ENCODE measurements at places on chromosomes 7 and 10.

GRCh38 chr7:139901056-139901795, 72.2 kb downstream of the TBXAS1 start:
- no peak for DNase-seq
- no peaks in the 10 kb centered on the region for H3K36me3 ChIP-seq
- H3K27me3 ChIP-seq = no peaks in the 10 kb centered on the region
- H3K4me1 ChIP-seq = peaks cover 22% of the 10 kb centered on the region
- H3K27ac ChIP-seq = no peak overlapping the region
- H3K4me3 ChIP-seq = no peak overlapping the region

DNA sequence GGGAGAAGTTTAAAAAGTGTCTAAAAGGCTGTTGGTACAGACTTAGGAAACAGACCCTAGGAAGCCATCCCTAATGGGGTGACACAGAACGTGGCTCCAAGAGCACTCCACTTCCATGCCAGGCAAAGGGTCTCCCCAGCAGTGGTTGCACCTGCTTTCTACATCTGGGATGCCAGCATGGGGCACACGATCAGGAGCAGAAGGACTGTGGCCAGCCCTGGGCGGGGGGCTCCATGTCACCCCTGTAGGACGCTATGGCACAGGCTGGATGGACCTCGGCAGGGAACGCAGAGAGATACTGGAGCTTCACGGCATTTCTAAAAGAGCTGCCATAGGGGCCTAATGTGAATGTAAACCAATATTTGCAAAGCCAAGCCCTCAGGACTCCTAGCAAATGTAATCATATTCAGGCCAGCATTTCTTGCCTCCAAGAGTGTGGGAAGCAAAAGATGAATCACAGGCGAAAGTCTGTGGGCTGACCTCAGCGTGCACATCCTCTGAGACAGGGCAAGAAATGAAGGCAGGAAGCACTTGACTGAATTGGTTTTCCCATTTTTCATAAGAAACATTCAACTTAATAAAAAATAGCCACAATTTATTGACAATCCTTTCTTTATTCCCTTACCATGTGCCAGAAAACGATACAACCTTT, 93.9 kb downstream of the ATXN7L1 start:
- H3K36me3 ChIP-seq = peaks cover 16% of the 10 kb centered on the region
- H3K27ac ChIP-seq = peak overlapping the region; percentile 27
- H3K27me3 ChIP-seq = no peaks in the 10 kb centered on the region
- DNase-seq = peak; percentile 93
- peaks cover 5% of the 10 kb centered on the region for H3K4me1 ChIP-seq

GRCh38 chr7:118845791-118846190, 621.3 kb downstream of the ANKRD7 start:
- H3K27me3 ChIP-seq = no peaks in the 10 kb centered on the region
- H3K36me3 ChIP-seq = no peaks in the 10 kb centered on the region
- H3K27ac ChIP-seq = no peak overlapping the region
- no peak for DNase-seq

DNA sequence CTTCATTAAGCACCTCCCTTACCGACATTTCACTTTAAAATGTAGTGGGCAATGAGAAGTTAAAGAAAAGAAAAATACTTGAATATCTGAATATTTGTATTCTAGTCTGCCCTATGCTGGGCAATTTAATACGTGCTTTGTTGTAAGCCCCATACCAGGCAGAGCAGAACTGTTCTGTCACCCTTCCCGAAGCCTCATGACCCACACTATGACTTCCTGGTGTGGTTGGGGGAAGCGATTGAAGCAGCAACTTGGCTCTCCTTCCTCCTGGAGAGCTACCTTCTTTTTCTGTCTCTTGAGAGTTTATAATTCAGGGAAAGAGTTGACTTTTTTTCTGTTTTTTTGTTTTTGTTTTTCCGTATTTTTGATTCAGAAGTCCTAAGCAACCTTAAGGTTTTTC, 243.7 kb downstream of the INHBA start:
- no peak for DNase-seq
- no peaks in the 10 kb centered on the region for H3K36me3 ChIP-seq
- no peaks in the 10 kb centered on the region for H3K4me1 ChIP-seq
- no peak overlapping the region for H3K27ac ChIP-seq

GRCh38 chr7:151448261-151449252, 8.6 kb upstream of the CRYGN start:
- peak overlapping the region; percentile 55 for H3K4me3 ChIP-seq
- no peak overlapping the region for H3K27ac ChIP-seq
- H3K4me1 ChIP-seq = peaks cover 20% of the 10 kb centered on the region

DNA sequence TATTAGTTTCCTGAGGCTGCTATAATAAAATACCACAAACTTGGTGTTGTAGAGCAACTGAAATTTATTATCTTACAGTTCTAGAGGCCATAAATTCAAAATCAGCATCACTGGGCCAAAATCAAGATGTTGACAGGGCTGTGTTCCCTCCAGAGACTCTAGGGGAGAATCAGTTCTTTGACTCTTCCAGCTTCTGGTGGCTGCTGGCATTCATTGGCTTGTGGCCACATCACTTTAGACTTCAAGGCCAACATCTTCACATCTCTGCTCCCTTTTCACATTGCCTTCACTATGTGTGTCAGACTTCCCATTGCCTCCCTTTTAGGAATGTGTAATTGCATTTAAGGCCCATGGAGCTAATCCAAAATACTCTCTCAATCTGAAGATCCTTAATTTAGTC, 1.6 kb upstream of the MRPS33 start:
- no peak overlapping the region for H3K27ac ChIP-seq
- DNase-seq = no peak
- no peak overlapping the region for H3K4me3 ChIP-seq
- H3K27me3 ChIP-seq = no peaks in the 10 kb centered on the region

GRCh38 chr10:35217455-35217854, 90.8 kb downstream of the CREM start:
- H3K4me3 ChIP-seq = no peak overlapping the region
- H3K36me3 ChIP-seq = no peaks in the 10 kb centered on the region
- H3K27me3 ChIP-seq = no peaks in the 10 kb centered on the region

DNA sequence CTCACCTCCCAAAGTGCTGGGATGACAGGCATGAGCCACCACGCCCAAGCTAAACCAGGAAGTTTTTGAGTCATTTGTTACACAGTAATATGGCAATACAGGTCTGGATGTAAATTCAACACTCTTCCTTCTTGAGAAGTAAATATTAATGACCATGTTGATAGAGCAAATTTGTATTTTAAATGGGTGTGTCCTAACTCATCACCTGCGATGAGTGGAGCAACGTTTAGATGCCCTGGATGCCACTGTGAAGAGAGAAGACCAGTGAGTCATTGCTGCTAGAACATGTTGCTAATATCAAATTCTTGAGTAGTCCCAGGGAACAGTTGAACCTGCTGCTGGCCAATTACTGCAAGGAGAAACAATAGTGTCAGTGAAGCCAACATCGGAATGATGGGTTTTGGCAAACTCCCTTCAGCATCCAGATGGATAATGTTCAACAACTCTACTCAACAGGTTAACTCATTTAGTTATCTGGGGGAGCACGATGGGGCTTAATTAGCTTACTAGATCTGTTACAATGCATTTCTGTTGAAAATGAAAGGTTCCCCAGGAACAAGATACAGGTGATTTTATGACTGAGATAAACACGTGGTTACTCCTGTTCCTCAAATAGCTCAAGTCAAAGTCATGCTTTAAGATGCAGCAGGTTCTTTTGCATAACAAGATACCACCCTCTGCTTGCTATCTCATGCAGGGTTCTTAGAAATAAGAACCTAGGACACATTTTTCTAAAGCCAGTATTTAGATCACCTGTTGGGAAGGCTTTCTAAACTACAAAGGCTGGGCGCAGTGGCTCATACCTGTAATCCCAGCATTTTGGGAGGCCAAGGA, 146.8 kb downstream of the CALN1 start:
- no peaks in the 10 kb centered on the region for H3K4me1 ChIP-seq
- no peaks in the 10 kb centered on the region for H3K36me3 ChIP-seq
- no peak overlapping the region for H3K27ac ChIP-seq
- DNase-seq = no peak

- DNase-seq = no peak
- H3K36me3 ChIP-seq = no peaks in the 10 kb centered on the region
- H3K27me3 ChIP-seq = peaks cover 4% of the 10 kb centered on the region
- H3K4me3 ChIP-seq = no peak overlapping the region
Observed at GRCh38 chr7:35971133-35971891, 170.5 kb downstream of the SEPTIN7 start.

DNA sequence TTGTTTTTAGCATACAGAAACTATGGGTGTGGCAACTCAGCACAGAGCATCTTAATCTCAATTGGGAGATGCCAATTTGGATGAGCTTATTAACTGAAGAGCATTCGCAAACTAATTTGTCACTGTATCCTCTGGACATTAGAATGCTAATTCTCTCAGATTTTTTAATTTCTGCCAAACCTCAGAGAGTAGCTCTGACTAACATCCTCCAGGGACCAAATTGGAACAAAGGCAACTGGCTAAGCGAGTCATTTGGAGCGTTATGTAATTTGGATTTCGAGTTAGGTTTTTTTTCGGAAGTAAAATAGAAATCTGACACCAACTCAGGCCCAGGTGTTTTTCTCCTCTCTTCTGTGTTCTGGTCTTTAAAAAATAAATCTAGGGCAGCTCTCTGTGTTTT, 201.9 kb downstream of the BMPER start:
- no peaks in the 10 kb centered on the region for H3K36me3 ChIP-seq
- no peak for DNase-seq
- no peaks in the 10 kb centered on the region for H3K27me3 ChIP-seq
- no peaks in the 10 kb centered on the region for H3K4me1 ChIP-seq

DNA sequence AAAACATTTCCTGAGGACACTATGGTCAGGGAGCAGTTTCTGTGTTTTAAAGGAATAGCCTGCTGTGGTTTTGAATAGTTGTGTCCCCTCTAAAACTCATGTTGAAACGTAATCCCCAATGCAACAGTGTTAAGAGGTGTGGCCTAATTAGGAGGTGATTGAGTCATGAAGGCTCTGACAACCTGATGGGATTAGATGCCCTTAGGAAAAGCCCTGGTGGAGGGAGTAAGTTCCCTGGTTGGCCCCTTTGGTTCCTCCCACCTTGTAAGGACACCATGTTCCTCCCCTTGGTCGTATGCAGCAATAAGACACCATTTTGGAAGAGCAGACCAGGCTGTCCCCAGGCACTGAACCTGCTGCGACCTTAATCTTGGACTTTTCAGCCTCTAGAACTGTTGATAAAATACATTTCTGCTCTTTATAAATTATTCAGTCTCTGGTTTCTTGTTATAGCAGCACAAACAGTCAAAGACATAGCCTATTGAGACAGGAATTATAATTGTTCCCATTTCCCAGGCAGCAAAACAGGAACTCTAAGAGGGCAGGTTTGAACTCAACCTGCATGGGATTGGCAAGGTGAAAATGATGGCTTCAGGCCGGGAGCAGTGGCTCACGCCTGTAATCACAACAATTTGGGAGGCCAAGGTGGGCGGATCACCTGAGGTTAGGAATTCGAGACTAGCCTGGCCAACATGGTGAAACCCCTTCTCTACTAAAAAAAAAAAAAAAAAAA, 20.5 kb upstream of the TNS3 start:
- peak; percentile 42 for DNase-seq
- peaks cover 3% of the 10 kb centered on the region for H3K36me3 ChIP-seq
- no peak overlapping the region for H3K4me3 ChIP-seq
- peak overlapping the region; percentile 97 for H3K27ac ChIP-seq
- no peaks in the 10 kb centered on the region for H3K27me3 ChIP-seq

- no peak for DNase-seq
- H3K27ac ChIP-seq = no peak overlapping the region
- H3K4me3 ChIP-seq = no peak overlapping the region
- no peaks in the 10 kb centered on the region for H3K27me3 ChIP-seq
- no peaks in the 10 kb centered on the region for H3K36me3 ChIP-seq
Observed at GRCh38 chr10:33818343-33818742, 483.9 kb upstream of the NRP1 start.

DNA sequence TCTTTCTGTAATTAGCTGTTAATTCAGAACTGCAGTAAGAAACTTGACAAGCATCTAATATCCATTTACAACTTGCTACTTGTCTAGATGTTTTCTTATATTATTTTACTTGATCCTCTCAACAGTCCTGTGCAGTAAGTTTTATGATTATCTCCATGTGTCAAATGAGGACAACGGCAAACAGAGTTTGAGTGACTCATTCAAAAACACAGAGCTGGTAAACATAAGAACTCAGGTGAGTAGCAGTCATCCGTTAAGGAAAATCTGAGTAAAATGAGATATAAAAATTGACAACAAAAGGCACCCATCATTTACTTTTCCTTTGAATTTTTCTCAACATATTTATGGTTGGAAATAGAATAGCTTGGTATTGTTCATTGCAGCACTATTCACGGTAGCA, 19.0 kb upstream of the TARP start:
- peaks cover 4% of the 10 kb centered on the region for H3K4me1 ChIP-seq
- DNase-seq = no peak

DNA sequence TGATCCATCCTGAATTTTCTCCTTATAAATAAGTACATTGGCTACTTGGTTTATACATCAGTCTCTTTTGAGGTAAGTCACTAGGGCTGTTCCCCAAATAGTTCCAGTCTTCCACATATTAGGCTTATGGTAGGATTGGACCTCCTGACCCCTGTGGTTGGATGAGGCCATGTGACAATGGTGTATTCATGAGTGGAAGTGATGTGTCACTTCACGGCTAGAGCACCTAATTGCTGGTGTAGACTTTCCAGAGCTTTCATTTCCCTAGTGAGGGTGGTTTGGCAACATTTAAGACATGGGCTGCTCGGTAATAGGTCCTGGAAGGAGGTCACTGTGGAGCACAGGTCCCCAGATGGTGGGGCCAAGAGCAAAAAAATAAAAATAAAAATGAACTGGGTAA, 141.2 kb upstream of the ABCB5 start:
- no peaks in the 10 kb centered on the region for H3K4me1 ChIP-seq
- no peaks in the 10 kb centered on the region for H3K27me3 ChIP-seq
- H3K27ac ChIP-seq = no peak overlapping the region
- no peaks in the 10 kb centered on the region for H3K36me3 ChIP-seq

DNA sequence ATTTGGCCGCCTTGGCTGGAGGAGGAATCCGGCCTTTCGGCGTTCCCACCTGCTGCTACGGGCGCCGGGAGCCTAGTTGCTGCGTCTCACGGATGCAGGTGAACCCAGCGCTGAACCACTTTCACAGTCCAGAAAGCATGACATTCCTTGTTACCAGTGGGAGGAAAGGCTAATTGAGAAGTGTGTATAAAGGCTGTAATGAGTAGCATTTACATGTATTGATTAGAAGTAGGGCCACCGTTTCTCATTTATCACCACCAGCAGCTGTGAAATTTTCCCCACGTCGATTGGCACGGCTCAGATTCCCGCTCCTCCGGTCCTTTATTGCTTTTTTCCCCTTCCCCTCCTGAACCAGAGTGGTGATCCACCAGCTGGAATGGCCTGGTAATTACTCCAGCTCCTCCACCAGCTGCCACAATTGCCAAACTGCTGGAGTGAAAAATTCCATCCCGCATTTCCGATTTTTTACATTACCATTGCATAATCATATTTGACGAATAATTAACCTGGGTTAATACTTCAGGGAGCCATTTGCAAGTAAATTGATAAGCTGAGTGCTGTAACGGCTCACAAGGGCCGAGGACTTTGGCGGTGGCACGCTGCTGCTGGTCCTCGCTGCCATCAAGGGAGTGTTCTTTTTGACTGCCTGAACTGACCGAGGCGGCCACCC, 153.3 kb downstream of the POU6F2 start:
- no peaks in the 10 kb centered on the region for H3K36me3 ChIP-seq
- DNase-seq = no peak
- H3K4me1 ChIP-seq = peaks cover 2% of the 10 kb centered on the region

GRCh38 chr7:73766556-73767229, 3.4 kb downstream of the CLDN3 start:
- H3K4me3 ChIP-seq = no peak overlapping the region
- no peak for DNase-seq
- H3K36me3 ChIP-seq = no peaks in the 10 kb centered on the region
- peaks cover 34% of the 10 kb centered on the region for H3K27me3 ChIP-seq
- H3K4me1 ChIP-seq = peaks cover 21% of the 10 kb centered on the region
- H3K27ac ChIP-seq = no peak overlapping the region

- peaks cover 14% of the 10 kb centered on the region for H3K4me1 ChIP-seq
- H3K27me3 ChIP-seq = no peaks in the 10 kb centered on the region
- DNase-seq = peak; percentile 8
- H3K27ac ChIP-seq = peak overlapping the region; percentile 15
- H3K4me3 ChIP-seq = no peak overlapping the region
Observed at GRCh38 chr10:112961609-112962008, 11.6 kb downstream of the TCF7L2 start.
